ENCODE measurements at places on chromosomes 12 and 14.

- DNase-seq, result no peak
These were observed 377 bp downstream of the CCNT1 start for GRCh38 chr12:48716168-48716492.

- DNase-seq, result no peak
These were observed 146.4 kb upstream of the KRR1 start for GRCh38 chr12:75657831-75658230.

DNA sequence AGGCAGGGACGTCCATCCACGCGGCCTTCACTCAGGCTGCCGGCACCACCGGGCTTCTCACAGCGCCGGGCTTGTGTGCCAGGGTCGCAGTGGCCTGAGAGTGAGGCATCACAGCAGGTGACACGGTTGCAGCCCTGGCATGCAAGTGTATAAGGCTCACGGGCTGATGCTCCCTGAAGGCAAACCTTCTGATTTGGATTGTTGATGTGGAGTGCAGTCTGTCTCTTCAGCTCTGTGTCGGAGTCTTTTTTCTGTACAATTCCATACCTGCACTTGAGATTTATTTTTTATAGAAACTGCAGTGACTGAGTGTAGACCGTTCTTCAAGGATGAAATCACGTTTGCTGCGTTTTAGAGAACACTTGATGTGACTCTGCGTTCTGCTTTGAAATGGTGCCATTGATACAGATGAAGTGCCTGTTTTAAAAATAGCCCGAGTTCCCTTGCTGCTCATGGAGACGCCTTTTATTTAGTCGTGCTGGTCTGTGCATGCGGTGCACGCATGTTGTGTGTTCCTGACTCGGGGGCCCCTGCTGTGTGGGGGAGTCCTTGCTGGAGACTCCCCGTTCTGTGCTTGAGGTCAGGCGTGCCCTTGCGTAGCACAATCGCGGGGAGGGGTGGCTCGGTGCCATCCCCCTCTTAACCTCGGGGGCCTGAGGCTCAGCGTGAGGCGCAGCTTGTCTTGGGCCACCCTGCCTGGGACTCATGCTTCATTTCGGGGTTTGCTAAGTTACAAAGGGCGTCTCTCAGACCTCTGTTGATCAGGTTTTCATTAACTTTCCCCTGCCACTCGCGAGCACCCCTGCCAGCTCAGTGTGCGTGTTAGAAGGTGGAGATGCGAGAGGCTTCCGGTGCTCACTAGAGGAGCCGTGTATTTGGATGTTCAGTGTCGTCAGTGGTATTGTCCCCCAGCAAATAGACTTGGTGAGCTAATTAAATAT lies 21.6 kb upstream of the AMN start:
- DNase-seq, result peak; percentile 37

DNA sequence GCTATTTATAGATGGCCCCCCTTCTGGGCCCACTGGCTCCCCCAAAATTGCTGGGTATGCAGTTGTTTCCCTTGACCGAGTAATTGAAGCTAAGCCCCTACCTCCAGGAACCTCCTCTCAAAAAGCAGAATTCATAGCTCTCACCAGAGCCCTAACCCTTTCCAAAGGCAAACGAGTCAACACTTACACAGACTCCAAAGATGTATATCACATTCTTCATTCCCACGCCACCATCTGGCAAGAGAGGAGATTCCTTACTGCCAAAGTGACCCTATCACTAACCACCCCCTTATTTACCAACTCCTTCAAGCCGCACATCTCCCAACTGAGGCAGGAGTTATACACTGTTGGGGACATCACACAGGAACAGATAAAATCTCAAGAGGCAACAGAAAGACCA lies 66.8 kb downstream of the MOK start:
- DNase-seq, result no peak
